ENCODE measurements at places on chromosomes 1 and 21.

DNA sequence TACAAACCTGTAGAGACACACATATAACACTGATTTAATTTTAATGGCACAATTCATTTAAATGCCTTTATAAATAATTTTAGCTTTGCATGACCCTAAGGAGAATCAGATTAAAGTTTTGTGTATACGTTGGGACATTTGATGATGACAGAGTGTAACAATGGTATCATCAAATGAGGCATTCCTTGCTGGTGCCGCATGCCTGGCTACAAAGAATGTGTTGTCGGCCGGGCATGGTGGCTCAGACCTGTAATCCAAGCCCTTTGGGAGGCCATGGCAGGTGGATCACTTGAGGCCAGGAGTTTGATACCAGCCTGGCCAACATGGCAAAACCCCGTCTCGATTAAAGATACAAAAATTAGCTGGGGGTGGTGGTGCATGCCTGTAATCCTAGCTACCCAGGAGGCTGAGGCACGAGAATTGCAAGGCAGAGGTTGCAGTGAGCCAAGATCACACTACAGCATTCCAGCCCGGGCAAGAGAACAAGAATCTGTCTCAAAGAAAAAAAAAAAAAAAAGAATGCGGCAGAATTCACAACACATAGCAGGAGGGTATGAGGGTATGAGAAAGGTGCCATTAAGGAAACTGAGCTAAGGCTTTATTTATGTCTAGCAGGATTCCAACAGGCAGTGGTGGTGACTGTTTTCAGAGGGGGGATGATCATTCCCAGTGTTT lies 58.9 kb downstream of the PTPN14 start:
- no peak for DNase-seq

DNA sequence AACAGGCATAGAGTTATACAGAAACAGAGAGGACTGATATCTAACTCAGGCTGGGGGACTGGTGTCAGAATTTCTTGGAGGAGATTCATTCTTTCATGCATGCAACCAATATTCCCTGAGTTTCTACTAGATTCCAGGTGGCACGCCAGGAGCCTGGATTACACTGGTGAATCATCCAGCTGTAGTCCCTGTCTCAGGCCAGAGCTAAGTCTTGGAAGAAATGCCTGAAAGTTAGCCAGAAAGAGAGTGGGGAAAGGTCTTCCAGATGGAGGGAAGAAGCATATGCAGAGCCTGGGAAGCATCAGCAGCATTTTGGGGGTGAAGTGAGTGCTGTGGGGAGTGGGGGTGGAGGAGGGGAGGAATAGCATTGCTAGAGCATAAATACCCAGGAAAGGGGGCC lies 239.1 kb downstream of the OMA1 start:
- DNase-seq = no peak

GRCh38 chr1:162300057-162300917 lies 76.4 kb downstream of the SPATA46 start:
- no peak for DNase-seq

- DNase-seq = no peak
Measured at GRCh38 chr1:227838181-227838580, 22.7 kb downstream of the PRSS38 start.

DNA sequence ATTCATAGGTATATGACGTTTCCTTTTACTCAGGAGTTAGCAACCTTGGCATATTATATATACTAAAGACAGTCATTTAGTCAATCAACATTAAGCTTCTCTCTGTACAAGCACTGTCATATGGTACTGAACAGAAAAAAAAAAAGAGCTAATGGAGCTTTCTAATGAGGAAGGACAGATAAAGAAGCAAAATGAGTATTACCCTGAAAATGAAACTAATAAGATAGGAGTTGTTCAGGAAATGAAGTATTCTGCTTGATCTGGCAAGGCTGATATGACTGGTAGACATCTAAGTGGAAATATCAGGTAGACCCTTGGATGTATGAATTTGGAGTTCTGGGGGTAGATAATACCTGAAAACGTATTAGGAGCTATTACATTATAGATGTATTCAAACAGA lies 4.3 kb upstream of the IKBKE start:
- no peak for DNase-seq

- peak; percentile 31 for DNase-seq
Measured at GRCh38 chr1:100353071-100353801, 930 bp downstream of the CDC14A start.

- DNase-seq = no peak
Measured at GRCh38 chr1:161244888-161245287, 6.9 kb upstream of the NR1I3 start.

GRCh38 chr1:21323091-21323490 lies 32.8 kb upstream of the ECE1 start:
- no peak for DNase-seq

DNA sequence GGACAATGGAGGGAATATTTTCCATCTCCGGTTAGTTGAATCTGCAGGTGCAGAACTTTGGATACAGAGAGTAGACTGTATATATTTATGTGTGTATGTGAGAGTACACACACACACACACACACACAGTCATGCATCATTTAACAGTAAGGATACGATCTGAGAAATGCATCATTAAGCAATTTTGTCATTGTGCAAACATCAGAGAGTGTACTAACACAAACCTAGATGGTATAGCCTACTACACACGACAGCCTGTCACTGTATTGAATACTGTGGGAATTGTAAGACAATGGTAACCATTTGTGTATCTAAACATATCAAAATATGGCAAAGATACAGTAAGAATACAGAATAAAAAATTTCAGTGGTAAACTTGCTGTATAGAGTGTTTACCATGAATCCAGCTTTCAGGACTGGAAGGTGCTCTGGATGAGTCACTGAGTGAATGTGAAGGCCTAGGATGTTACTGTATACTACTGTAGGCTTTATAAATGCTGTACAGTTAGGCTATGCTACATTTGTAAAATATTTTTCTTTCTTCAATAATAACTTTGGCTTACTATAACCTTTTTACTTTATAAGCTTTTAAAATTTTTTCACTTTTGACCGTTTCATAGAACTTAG lies 138.5 kb downstream of the ZZZ3 start:
- DNase-seq = no peak

- DNase-seq = no peak
Measured at GRCh38 chr1:203213126-203213525, 16.3 kb downstream of the CHIT1 start.

GRCh38 chr1:236465231-236465958 lies 58.4 kb upstream of the LGALS8 start:
- DNase-seq = no peak

DNA sequence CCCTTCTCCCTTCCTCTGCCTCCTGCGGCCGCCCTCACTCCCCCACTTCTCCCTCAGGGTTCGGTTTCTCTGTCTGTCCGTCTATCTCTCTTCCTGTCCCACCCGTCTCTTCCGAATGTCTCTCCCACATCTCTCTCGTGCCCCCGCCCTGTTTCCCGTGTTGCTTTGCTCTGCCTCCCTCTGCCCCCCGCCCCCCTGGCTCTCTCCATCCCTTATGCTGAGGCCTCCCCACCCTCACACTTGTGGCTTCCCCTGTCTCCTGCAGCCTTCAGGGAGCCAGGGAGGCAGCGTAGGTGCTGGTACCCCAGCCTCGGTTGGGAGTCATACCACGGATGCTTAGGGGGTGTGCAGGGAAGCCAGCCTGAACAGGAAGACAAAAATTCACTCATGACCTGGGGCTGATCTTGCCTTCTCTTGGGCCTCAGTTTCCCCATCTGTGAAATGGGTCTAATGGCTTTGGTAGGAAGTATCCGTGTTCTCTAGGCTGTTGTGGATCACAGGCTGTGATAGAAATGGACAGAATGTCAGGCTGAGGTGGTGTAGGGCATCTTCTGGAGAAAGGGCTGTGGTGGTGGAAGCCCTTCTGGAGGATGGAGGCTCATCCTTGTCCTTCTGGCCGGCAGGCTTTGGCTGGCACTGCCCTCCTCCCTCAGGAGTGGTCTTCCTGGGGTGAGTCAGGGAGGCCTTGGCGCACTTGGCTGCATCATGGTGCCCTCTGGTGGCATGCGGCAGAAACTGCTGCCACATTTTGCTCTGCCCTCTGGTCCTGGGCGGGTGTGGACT lies 55.5 kb downstream of the FOXO6 start:
- DNase-seq = peak; percentile 46

- DNase-seq = no peak
Measured at GRCh38 chr1:43729816-43730463, 22.6 kb downstream of the ST3GAL3 start.

DNA sequence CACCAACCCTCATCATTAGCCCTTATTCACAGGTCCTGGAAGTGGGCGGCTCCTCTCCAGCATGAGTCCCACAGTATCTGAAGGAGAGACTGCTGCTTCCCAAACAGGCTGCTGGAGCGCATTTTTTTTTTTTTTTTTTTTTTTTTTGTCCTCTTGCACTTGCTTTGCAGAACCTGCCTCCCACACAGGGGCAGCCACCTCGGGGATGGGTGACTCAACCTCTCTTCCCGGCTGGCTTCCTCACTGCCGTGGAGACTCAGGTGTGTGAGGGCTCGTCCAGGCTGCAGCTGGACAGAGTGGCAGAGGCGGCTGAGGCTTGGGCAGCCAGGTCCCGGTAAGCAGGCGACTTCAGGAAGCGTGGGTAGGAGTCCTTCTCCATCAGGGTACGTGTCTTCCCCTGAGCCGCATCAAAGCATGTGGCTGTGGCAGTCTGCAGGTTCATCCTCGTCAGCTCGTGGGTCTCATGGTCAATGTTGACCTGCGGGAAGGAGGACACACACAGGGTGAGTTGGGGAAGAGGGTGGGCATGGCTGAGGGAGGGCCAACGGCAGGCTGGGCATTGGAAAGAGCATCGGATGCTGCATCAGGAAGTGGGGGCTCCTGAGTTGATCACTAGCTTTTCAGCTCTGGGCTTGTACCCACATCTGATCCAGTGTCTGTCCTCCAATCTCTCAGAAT lies 4.0 kb downstream of the RGS16 start:
- DNase-seq = no peak

- DNase-seq = no peak
Measured at GRCh38 chr1:85952460-85952859, 204.1 kb downstream of the COL24A1 start.

- no peak for DNase-seq
Measured at GRCh38 chr1:108502138-108502537, 52.0 kb downstream of the NBPF6 start.

DNA sequence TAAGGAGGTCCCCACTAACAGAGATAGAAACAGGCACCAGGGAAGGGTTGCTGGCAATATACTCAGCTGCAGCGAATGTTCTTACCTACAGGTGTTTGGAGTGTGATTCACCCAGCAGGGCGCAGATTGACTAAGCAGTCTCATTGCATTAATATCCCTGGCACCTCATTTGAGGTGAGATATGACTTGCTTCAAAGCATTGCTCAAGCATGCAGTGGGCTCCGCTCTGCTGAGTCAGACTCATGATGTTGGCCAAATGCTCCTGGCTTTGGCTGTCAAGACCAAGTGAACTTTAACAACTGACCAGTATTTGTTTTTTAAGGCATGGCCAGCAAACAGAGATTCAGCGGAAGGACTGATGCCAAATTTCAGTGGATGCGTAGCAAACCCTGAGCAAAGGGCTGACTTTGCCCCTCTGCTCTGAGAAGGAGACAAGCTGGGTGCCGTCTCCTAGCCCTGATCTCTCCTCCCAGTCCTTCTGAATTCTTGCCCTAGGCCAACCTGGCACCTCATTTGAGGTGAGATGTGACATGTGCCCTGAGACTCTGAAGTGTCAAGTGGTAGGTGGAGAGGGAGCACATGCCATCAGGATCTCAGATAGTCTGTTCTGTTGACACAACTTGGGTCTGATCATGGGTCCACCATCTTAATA lies 187.1 kb upstream of the COA6 start:
- DNase-seq = no peak

- DNase-seq = peak; percentile 6
Measured at GRCh38 chr1:231806623-231807495, 180.3 kb downstream of the DISC1 start.

DNA sequence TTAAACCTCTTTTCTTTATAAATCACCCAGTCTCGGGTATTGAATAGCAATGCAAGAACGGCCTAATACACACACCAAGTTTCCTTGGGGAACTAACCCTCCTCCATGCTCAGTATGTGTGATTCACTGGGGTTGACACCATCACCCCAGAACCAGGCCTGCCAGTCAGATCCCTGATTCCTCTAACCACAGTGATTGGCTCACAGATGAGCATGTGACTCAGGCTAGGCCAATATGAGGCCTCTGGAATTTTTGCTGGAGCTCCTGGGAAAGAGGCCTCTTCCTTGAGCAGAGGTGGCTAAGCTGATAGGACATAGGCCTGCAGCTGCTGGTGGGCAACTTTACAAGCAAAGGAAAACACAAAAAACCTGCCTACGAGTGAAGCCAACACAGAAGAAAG lies 74.7 kb upstream of the ZBTB40 start:
- DNase-seq = no peak

GRCh38 chr1:59078070-59078800 lies 218.7 kb upstream of the FGGY start:
- no peak for DNase-seq

DNA sequence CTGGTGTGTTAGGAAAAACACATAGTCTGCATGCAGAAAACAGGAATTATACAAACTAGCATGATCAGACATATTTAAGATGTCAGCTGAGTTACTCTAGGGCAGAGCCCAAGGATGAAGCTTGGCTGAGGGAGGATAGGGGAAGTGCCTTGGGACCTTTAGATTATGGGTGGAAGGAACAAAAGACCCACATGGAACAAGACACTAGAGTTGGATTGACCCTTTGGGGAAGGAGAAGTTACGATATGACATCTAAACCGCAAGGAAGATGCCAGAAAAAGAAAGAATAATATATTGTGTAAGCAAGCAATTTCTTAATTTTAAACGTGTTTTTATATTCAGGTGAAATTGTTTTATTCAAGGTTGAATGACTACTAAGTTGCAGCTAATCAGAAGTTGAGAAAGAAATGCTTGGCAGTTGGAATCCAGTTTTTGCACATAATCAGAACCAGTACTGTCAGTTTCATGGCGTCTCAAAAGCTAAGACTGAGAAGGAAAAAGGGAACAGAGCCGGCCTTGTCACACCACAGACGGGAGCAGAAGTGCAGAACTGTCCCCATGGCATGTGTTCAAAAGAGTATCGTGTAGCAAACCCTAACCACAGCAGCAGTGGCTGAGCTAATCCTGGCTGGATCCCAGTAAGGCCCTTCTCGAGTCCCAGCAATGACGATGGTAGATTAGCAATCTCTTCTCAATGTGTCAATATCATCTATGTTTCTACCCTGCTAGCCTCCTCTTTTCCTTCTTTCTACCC lies 31.2 kb upstream of the IFNAR2 start:
- no peak for DNase-seq

Measured in caudate nucleus (tissue), 63 donors.